ENCODE measurements at places on chromosomes 6 and 20.

DNA sequence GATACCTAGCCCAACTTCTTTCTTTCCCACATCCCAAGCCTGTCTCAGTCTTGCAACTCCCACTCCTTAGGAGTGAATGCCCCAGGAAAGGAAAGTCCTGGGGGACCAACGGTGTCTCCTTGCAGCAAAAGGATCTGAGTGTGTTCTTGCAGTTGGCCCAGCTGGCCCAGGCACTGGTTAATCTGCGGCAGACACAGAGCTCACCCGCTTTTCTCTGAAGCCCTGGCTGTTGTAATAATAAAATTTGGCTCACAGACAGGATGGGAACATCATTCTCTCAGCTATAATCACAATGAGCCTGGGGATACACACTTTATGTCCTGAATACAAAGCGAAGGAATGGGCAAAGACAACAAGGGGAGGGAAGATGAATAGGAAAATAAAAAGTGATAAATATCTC is 287.0 kb upstream of the PRND start:
- DNase-seq: peak; percentile 65

DNA sequence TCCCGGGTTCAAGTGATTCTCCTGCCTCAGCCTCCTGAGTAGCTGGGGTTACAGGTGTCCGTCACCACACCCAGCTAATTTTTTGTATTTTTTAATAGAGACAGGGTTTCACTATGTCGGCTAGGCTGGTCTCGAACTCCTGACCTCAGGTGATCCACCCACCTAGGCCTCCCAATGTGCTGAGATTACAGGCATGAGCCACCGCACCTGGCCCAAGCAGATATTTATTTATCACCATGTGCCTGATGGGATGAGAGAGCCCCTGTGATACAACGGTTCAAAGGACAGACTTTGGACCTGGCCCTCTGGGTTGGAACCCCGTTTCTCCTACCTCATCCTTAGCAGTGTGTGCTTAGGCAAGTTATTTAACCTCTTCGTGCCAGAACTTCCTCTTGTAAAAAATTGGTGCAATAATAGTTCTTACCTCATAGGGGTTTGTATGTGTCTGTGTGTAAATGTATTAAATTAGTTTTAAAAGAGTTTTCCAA is 19.2 kb upstream of the STK38 start:
- DNase-seq: no peak

- no peak for DNase-seq
Observed at GRCh38 chr6:157187182-157188083, 135.9 kb downstream of the TMEM242 start.

GRCh38 chr6:75611702-75612375 is 10.2 kb downstream of the SENP6 start:
- DNase-seq: peak; percentile 10

- no peak for DNase-seq
Observed at GRCh38 chr20:9838035-9838377, 870 bp downstream of the PAK5 start.

- peak; percentile 53 for DNase-seq
Observed at GRCh38 chr6:35487658-35488516, 9.0 kb downstream of the TEAD3 start.

- DNase-seq: peak; percentile 95
Observed at GRCh38 chr20:58251979-58252591, 23.6 kb upstream of the ANKRD60 start.

GRCh38 chr20:59453759-59454560 is 150.4 kb upstream of the PHACTR3 start:
- DNase-seq: no peak

- DNase-seq: peak; percentile 94
Observed at GRCh38 chr20:37822141-37822601, 80.8 kb upstream of the VSTM2L start.

GRCh38 chr20:34544109-34544796 is 14.3 kb upstream of the MAP1LC3A start:
- DNase-seq: no peak

GRCh38 chr6:42509765-42510164 is 54.1 kb upstream of the UBR2 start:
- no peak for DNase-seq

GRCh38 chr6:2765166-2765895 is at the start of gene WRNIP1:
Gene WRNIP1, plus strand, starts transcription at chr6:2765393. Its CDS starts 230 bp downstream, at chr6:2765623.
- DNase-seq: peak; percentile 98

- no peak for DNase-seq
Observed at GRCh38 chr6:148962854-148963515, 216.2 kb downstream of the UST start.

DNA sequence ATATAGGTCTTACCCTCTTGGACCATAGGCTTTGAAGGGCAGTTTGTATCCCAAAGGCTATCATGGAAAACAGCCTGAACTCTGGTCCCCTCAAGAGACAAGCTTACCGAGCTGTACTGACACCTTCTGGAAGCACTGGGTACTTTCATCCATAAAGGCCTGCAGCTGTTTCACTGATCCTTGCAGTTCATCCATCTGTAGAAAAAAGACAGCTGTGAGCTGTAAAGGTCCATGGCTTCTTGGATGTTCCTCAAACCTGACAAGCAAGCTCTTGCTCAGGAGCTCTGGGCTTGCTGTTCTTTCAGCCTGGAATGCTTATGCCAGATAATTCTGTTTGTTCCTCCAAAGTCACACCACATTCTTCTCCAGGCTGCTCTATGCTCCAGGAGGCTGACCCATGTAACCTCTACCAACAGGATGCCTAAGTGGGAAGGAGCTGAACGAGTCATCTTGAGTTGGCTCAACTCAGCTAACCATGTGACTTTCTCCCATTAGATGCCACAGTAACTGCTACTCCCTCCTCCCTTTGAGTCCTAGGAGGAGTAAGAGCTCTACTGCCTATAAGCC is 8.8 kb upstream of the NDRG3 start:
- DNase-seq: peak; percentile 79

DNA sequence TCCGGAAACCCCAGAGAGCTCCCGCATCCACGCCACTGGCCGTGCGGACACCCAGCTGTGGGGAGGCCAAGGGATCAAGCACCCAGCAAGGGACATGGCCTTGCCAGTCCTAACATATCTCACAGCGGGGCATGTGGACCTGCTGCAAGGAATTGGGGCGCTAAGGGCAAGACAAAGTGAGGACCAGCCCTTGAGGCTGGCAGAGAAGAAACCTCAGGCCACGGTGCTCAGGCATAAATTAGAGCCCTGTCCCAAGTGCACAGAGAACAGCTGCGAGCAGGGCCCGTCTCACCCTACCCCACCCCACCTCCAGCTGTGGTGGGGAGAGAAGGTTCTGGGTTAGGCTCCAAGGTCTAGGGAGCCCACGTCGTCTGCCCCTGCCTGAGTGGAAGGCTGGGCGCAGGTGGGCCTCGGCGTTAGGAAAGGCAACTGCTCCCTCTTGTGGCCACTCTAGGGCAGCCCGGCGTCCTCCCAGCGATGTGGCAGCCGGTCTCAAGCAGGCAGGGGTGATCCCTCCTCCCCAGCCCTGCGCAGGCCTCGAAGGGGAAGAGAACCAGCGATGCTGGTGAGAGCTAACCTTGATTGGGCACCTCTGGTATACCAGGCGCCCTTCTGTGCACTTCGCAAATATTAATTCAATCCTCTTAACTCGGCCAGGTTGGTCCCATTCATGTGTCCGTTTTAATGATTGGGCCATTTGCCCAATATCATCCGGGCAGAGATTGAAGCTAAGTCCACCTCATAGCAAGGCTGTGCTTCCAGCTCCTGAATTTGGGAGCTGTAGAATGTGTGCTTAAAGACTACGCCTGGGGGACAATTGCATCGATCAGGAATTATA is 235.8 kb downstream of the NFATC2 start:
- peak; percentile 87 for DNase-seq

GRCh38 chr20:34985461-34986310 is 30.0 kb downstream of the MYH7B start:
- DNase-seq: no peak

GRCh38 chr6:84774985-84775284 is 10.5 kb upstream of the TBX18 start:
- DNase-seq: no peak

DNA sequence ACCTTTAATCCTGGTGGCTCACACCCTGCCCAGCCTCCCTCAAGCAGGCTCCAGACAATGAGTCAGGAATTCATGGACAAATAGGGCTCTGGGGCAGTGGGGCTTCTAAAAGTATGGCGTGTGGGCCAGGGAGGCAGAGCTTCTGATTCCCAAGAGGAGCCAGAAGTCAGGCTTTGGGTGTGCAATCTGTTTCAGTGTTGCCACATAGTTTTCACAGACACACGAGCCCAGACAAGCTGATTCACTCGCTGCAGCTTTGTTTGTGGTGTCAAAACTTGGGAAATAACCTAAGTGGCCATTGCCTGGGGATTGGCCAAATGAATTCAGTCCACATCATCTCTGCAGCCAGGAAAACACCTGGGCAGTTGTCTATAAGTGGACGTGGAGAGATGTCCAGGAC is 9.2 kb downstream of the PEDS1 start:
- peak; percentile 90 for DNase-seq

Data from AG08395 (cell line).